Activated CD8-positive, alpha-beta memory T cell treated with anti-CD3 and anti-CD28 coated beads for 48 hours (primary cell): ENCODE measurements at places on chromosomes 7 and 10.

- no peak for DNase-seq
These were observed 229.5 kb upstream of the PLXNA4 start for GRCh38 chr7:132805766-132806165.

- no peak for DNase-seq
These were observed 123.8 kb upstream of the PRPS1L1 start for GRCh38 chr7:18151422-18151821.

DNA sequence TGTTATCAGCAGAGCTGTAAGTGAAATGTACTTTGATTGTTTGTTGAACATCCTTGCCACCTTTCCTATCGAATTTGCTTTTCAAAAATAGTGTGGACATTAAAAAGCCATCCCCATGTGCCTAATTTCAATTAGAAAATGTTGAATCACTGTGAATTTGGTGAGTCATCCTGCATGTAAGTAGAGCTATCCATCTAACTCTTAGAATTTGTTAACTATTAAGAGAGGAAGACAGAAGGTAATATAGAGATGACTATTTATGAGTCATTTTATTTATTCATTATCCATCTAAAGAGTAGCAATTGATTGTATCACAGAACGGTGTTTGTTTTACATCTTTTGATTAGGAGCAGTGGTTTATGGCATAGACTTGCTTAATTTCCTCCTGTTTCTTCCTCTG is 154.7 kb downstream of the MGMT start:
- no peak for DNase-seq

- DNase-seq: no peak
These were observed 489.9 kb downstream of the NXPH1 start for GRCh38 chr7:8923164-8923806.

- no peak for DNase-seq
These were observed 48.1 kb downstream of the ATRNL1 start for GRCh38 chr10:115141254-115141653.

DNA sequence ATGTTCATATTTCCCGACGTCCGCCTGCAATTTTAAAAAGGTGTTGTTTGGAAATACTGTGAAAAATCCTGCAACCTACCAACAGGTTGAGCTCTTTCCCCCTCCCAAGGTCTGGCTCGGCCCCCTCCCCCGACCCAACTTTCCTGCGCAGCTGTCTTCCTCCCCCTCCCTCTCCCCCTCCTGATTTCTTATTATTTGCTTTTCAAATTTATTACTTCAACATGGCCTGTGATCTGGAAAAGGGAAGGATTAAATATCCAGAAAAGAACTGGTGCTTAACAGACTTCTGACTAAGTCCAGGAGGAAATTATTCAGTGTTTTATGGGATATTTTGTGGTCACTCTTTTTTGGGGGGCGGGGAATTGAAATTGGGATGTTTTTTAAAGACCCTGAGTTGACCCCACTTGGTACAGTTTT is 2.4 kb downstream of the ARID5B start:
- no peak for DNase-seq

DNA sequence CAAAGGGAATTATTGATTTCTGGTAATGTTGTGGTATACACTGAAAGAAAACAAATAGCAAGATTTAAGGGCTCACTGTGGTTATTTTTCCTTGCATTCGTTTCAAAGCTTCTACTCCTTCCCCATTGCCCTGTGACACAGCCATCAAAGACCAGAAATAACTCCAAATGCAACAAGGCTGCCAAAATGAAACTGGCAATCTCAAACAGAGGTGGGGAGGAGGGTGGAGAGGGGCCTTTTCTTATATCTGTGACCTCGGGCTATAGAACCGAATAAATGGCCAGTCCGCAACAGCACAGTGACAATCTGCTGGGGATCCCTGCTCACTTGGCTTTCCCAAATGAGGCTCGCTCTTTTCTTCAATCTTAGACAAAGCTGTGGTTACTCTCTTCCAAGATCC is 17.4 kb upstream of the SPOCK2 start:
- no peak for DNase-seq

GRCh38 chr7:82625377-82625776 is 181.8 kb upstream of the CACNA2D1 start:
- DNase-seq: no peak

GRCh38 chr10:75652146-75652740 is 220.8 kb downstream of the LRMDA start:
- no peak for DNase-seq

DNA sequence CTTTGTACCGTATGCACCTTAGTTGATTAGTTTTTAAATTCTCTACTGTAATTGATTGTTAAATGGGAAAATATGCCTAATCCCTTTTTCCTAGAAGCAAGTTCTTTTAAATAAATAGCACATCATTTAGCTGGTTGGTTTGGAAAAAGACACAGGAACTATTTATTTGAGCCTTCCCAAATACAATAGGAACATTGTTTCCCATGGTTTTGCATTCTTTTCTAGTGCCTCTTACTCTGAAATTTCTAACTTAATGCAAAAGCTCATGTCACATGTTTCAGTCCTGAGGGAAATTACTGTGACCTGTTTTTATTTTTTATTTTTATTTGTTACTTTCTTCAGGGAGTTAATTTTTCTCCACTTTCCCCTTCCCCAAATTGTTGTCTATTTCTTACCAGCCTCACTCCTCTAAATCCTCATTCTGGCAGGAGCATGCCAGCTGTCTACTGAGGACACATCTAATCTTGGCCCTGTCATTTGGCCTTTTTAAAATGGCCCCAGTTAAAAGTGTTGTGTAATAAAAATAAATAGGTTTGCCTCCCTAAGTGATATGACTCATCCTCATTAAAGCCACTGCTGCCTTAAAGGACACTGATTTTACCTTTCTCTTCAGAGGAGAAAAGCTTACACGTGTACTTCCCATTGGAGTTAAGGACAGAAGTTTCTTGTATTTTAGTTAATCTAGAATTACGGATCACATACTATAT is 94.5 kb downstream of the PPP1R3A start:
- no peak for DNase-seq

DNA sequence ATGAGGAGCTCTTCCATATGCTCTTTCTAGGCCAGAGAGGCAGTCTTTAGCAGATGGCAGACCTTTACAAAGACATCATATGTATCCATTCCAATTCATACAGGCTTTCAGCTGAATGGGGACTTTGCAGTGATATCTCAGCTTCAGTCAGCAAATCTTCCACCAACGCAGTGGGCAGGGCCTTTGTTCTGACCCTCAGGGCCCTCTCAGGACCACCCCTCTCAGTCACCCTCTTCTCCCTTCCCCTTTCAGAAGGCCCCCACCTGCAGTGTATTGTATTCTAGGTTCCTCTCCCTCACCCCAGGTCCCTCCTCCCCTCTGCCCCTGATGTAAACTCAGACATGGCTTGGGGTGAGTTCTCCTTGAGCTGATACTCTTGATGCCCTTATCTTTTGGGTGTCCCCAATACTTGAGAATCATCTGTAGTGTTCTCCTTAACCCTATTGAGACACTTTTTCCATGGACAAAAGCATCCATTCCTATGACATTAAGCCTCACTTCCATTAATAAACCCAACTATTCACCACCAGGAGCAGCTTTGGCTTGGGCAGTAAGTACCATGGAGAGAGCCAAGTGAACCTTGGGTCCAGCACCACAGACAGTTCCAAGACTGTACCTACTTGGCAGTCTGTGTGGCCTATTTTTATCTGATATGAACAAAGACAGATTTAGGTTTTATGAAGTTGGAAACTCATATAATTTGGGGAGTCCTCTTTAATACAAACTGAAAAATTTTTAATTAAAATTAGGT is 62.7 kb downstream of the ADCYAP1R1 start:
- DNase-seq: no peak

DNA sequence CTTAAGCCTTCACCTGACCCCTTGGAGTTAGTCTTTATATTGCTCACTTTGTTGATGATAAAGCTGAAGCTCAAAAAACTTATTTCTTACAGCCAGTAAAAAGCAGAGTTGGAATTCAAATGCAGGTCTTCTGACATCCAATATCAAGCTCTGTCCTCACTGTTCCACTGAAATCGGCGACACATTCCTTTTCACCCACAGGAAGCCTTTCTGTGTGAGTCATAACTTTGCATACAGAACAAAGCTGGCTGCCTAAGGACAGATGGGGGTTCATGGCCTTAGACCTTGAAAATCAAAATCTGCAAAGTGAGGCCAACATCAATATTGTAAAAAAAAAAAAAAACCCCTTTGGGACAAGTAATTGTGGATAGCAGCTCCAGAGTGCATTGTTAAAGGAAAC is 21.8 kb upstream of the AKR1B1 start:
- no peak for DNase-seq

GRCh38 chr10:114859222-114859621 is 37.6 kb downstream of the FHIP2A start:
- DNase-seq: no peak

GRCh38 chr10:34769899-34770298 is 45.2 kb downstream of the PARD3 start:
- no peak for DNase-seq

- no peak for DNase-seq
These were observed 127.4 kb downstream of the ZFAND4 start for GRCh38 chr10:45545150-45545549.

- DNase-seq: no peak
These were observed 5.4 kb upstream of the HKDC1 start for GRCh38 chr10:69214666-69215131.

GRCh38 chr7:84336303-84336702 is 141.7 kb upstream of the SEMA3A start:
- DNase-seq: no peak

DNA sequence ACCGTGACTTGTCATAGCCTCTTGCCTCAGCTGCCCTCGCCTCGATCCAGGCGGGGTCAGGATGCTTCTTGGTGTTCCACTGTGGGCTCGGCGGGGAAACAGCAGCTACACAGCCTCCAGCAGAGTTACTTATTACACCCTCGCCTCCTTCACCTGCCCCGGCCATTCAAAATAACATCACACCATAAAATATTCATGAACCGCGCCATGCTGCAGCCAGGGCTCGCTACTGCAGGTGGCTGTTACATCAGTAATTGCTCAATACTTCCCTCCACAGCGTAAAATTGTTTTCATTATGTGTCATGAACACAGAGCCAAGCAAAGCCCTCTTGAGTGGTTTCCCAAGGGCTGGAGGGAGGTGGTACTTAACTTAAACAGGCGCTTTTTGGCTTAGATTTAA is 241.5 kb upstream of the SP8 start:
- no peak for DNase-seq

DNA sequence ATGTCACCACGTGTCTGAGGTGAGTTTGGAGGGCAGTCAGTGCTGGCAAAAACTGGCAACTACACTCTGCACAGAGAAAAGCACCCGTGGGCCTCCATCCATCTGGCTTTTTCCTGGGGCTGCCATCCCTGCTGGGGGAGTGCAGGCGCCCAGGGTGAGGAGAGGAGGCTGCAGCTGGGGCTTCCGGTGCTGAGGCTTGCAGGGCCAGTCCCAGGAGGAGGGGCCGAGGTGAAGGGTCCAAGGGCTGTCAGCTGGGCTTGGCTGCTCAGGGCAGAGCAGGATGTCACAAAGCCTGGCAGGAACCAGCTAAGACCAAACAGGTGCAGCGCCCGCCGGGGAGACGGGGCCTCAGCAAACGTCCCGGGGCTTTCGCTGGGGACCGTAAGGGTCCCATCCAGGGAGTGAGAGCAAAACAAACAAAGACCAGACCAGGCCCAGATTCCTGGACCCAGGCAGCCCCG is 77.2 kb downstream of the CFAP46 start:
- no peak for DNase-seq

- no peak for DNase-seq
These were observed 175.0 kb downstream of the POU6F2 start for GRCh38 chr7:39152701-39153100.

DNA sequence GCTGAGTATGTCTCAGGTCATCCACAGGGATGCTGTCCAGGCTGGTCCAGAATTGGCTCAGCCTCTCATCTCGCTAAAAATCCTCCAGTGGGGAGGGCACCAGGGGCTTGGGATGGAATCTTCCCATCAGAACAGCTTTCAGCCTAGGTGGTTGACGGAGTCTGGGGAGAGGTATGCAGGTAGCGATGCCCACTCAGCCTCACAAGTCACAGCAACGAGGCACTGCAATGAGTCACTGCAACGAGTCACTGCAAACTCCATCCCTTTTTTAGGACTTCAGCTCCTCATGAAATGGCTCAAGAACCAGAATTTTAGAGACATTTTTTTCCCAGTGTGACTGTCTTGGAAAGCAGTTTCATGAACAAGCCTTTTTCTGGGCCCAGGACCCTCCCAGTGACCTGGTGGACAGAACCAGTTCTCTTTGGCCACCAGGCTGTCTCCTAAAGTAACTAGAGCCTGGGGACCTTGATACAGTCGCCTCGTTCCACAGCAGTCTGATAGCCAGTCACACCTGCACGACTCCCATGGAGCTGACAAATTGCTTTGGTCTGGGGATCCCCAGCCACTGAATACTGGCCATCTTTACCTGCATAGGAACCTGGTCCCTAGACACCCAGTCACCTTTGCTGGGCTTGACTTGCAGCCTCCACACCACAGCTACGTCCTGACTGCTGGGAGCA is 41.3 kb upstream of the PPP2R2D start:
- DNase-seq: no peak

GRCh38 chr10:97319671-97320479 is 804 bp downstream of the FRAT1 start:
- peak; percentile 45 for DNase-seq

GRCh38 chr7:69190763-69191162 is 407.5 kb upstream of the AUTS2 start:
- no peak for DNase-seq

GRCh38 chr10:5601826-5602495 is 64.4 kb downstream of the ASB13 start:
- DNase-seq: no peak

GRCh38 chr10:116263870-116264655 is 8.9 kb downstream of the GFRA1 start:
- DNase-seq: no peak

DNA sequence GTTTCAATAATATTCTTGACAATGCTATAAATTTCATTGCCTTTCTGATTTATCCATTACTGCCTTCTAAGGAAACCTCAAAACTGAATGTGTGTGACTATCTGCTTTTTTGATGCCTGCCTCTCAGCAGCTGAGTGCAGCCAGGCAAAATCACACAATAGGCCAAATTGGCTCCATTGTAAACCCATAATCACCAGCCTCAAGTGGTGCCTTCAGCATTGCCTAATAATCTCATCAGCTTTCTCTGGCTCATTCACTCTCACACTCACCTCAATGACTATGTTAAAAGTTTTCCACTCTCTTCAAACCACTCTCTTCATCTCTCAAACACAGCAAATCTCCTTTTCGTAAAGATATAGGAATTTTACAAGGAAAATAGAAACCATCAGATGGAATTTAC is 182.5 kb upstream of the COL1A2 start:
- no peak for DNase-seq

DNA sequence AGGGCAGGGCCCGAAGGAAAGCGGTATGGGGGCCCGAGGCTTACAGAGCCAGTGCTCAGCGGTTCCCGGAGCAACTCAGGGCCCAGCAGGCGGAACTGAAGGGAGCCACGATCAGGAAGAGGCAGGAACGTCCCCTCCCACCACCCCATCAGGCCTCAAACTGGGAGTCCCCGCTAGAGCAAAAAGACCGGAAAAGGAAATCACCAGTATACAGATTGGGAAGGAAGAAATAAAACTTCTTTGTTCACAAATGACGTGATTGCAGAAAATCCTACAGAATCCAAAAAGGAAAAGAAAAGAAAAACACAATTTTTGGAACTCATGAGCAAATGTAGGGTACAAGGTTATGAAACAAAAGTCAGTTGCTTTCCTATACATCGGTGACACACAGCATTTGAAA is 21.6 kb upstream of the ZFAND2A start:
- no peak for DNase-seq

- DNase-seq: no peak
These were observed 6.1 kb upstream of the ANKRD2 start for GRCh38 chr10:97566336-97566996.
